ENCODE measurements at places on chromosomes 6 and 20.
A peak's percentile ranks its signal among the peaks of the same experiment; 100 is the strongest.

DNA sequence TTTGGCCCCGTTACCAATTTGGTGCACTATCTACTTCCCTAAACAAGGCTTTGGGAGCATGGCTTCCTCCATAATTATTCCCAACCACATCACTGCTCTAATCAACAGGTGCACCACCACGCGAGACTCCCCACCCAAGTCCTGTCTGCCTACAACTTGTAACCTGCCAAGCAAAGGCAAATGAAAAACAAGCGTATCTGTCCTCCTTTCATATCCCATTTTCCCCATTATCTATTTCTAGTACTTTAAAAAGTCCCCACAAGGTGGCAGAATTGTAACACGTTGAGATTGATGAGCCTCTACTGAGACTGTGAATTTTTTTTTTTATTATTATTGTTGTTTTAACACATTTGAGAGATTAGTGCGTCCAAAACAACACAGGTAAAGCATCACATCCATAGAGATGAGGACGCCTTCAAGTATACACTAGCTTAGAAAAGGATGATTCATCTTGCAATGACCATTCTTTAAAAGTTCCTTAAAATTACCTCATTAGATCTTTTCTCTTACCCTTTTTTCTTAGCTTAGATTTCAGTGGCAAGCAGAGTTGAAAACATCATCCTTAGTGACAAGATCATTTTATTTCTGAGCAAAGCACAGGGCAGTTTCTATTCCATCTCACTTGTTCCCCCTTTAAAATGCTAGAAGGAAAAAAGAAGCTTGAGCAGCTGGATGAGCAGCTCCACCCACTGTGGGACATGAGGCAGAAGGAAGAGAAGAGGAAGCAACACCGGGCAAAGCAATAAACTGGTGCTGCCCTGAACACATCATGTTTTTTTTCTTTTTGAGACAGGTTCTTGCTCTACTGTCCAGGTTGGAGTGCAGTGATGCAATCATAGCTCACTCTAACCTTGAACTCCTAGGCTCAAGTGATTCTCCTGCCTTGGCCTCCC, 210.8 kb downstream of the ARHGAP18 start:
- peak; percentile 15 for DNase-seq

GRCh38 chr6:56911847-56912246, 43.1 kb upstream of the BEND6 start:
- DNase-seq, result no peak

- DNase-seq, result peak; percentile 37
These were observed 25.8 kb downstream of the HLA-C start for GRCh38 chr6:31246051-31246521.

- DNase-seq, result no peak
These were observed 27.6 kb downstream of the ZNF292 start for GRCh38 chr6:87182940-87183339.

DNA sequence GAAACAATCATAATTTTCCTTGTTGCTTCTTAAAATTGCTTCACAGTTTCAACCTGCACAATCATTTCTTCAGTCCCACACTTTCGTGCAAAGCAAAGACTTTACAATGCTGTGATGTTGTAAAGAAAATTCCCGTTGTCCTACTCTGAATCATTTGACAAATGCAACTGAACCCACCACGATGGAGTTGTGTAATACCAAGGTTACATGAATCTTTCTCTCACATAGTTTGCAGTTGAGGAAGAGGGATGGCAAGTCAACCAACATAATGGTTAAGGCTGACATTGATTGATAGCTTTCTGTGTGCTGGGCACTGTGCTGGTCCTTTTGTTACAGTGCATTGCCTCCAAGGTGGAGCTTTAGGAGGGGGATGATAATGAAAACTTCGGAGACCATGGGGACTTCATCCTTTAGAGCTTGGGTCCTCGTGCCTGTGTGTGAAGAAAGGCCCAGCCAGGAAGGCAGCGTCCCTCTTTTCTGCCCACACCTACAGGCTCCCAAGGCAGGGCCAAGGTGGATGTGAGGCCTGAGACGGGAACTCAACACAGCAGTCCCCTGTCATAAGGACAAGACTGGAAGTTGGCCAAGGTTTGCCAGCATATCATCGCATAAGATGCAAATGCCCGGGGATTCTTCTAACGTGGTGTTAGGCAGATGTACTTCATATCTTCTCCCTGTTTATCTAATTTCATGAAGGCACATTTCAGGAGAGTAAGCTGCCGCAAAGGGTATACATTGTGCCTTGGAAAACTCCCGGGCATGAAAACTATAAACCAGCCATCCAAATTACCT, 96.9 kb downstream of the LY86 start:
- no peak for DNase-seq

DNA sequence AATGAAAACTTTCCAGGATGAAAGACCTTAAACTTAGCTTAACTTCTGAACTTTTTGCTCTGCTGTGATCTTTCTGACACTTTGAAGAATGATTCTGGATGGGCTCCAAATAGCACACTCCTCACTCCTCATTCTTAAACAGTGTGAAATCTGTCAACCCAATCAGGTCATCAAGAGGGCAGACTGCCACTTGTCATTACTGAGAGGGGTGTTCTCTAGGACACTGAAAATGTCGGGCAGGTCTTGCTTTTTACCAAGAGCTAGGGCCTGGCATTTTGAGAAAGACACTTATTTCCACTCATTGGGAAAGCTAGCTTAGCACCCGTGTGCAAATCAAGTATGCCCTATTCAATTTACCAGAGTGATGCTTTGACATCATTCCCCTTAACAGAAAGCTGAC, 122.2 kb downstream of the MTFR2 start:
- DNase-seq, result no peak

DNA sequence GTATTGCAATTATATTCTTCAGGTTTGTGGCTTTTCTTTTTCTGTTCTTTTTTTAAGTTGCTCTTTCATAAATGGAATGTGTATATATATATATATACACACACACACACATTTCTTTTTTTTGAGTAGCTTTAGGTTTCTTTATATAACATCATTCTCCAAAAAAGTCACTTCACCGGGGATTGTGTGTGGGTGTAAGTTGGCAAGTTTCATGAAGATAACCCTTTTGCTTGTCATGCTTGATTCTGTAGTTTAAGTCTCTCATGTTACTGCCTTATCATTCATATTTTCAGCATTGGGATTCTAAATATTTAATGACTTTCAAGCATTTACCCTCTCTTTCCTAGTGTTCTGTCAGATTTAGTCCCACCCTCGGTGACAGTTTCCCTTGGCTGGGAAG, 181.0 kb downstream of the FARS2 start:
- DNase-seq, result no peak

- no peak for DNase-seq
These were observed 85.0 kb upstream of the KCNK16 start for GRCh38 chr6:39407446-39407993.

GRCh38 chr20:54083459-54083858, 13.1 kb upstream of the BCAS1 start:
- DNase-seq, result no peak

GRCh38 chr6:8857160-8857559, 421.8 kb upstream of the SLC35B3 start:
- no peak for DNase-seq

GRCh38 chr6:20793174-20793573, 258.9 kb downstream of the CDKAL1 start:
- DNase-seq, result no peak

DNA sequence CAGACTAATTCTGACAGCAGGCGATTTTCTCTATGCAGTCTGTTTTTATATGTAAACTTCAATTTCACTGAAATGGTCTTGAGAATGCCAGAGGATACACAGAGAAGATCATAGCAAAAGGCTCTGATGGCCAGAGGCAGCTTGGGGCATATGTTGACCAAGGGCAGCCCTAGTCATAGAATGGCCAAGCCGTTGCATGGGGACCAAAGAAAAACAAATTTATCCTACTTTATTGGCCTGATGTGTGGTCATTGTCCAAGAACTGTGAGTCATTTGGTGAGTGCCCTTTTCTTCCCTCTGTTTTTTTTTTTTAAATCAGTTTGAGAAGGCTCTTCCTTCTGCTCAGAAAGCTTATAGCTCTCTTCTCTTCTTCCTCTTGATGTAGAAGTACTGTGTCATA, 5.8 kb downstream of the HDGFL1 start:
- DNase-seq, result no peak

DNA sequence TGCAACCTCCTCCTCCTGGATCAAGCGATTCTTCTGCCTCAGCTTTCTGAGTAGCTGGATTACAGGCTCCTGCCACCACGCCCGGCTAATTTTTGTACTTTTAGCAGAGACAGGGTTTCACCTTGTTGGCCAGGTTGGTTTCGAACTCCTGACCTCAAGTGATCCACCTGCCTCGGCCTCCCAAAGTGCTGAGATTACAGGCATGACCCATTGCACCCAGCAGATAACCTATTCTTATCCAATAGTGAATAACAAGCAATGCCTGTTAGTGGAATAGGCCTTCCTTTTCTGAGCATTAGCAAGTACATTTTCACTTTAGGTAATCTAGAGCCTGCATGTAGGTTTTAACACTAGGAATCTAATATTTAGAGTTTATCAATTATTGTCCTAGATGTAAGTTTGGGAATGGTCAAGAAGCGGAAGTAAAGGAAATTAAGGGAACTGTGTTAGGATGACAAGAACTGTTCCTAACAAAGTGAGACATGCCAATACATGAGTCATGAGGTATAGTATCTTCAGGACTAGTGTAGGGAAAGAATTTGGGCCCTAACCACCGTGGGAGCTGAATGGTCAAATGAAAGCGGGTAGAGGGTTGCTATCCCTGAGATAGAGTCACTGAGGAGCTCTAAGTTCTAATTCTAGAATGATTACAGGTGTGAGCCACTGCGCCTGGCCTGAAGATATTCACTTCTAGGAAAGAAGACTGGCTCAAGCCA, 15.0 kb downstream of the BLTP3A start:
- no peak for DNase-seq

- DNase-seq, result no peak
These were observed 449.6 kb downstream of the C6orf118 start for GRCh38 chr6:164859816-164860215.

DNA sequence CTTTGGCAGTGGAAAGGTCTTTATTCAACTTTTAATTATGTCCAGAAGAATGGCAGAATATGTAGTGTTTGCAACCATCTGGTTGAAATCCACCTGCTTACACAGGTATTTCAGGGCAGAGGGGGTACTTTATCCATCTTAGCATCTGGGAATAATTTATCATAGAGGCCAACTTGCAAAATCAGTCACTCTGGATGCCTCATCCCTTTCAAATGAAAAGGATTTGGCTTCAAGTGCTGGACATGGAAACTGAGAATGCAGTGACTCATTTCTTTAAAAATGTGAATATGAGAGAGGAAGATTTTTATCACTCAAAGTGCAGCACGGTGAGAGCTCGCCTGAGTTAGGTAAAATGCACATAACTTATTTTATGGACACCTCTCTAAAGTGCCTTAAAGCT, 758.3 kb downstream of the KIF16B start:
- DNase-seq, result no peak

DNA sequence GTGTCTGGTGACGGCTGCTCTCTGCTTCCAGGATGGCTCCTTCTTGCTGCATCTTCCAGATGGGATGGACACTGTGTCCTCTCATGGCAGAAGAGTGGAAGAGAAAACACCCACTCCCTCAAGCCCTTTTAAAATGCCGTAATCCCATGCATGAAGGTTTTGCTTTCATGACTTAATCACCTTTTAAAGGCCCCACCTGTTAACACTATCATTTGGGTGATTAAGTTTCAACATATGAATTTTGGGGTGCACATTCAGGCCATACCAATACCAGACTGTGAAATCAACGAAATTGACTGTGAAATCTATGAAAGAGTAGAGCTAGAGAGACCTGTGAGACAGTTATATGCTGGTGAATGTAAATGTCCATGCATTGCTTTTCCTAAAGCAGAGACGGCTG, 374.3 kb upstream of the CHD6 start:
- no peak for DNase-seq

GRCh38 chr6:33897189-33897780, 93.5 kb upstream of the MLN start:
- DNase-seq, result no peak

DNA sequence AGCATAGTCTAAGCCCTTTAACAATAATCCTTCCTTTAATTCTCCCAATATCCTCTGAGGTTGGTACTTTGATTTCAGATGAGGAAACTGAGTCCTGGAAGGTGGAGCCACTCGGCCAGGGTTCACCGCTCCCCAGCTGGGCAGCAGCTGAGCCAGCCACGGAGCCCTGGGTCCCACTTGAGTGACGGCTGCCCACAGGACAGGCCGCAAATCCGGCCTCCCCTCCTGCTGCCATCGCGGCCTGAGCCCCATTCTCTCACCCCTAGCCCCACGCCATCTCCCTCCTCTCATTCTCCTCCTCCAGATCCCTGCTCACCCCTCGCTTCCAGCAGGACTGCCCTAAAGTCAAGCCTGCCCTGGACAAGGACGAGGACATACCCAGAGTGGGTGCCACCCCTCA, 41.4 kb downstream of the AGPAT4 start:
- no peak for DNase-seq

- no peak for DNase-seq
These were observed 92.4 kb downstream of the GJA10 start for GRCh38 chr6:89986650-89987074.

GRCh38 chr20:7695635-7696034, 244.6 kb downstream of the HAO1 start:
- DNase-seq, result no peak

GRCh38 chr6:139409026-139409425, 34.6 kb upstream of the CITED2 start:
- no peak for DNase-seq
